ENCODE measurements at places on chromosomes 4 and X.
A peak's percentile ranks its signal among the peaks of the same experiment; 100 is the strongest.

DNA sequence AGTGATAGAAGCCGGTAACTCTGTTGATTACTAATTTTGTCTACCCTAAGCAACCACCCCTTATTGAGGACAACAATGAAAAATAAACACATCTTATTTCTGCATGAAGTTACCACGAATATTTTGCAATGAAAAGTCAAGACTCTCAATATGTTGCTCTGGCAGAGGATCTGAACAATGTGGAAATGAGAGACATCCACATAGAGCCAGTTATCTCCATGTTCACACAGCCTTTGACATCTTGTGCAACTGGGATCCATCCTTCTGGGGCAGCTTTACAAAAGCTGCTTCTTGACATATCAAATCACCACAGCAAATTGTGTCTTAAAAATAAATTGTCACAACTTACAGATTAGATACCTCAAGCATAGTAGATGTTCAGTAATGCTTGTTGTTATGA is 10.2 kb downstream of the EDNRA start:
- DNase-seq = no peak

- DNase-seq = no peak
These were observed 38.0 kb downstream of the MAGEE2 start for GRCh38 chrX:75746891-75747639.

DNA sequence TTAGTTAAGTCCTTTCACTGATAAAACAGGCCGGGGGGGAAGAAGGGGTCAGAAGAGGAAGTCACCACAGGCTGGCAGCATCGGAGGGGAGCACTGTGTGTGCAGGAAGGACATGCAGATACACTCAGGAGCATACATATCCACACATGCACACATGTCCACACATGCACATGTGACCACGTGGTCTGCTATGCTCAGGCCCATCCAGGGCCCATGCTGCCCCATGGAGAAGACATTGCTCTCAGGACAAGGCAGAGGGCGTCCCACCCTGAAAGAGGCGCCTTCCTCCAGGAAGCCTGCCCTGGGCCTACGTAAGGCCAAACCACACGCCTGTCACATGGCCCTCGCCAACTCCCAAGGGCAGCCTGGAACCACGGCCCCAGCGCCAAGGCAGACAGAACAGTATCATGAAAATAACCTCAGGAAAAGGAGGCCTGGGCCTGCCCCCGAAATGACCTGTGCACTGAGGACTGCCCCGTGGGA is 15.8 kb downstream of the WDR1 start:
- no peak for DNase-seq

DNA sequence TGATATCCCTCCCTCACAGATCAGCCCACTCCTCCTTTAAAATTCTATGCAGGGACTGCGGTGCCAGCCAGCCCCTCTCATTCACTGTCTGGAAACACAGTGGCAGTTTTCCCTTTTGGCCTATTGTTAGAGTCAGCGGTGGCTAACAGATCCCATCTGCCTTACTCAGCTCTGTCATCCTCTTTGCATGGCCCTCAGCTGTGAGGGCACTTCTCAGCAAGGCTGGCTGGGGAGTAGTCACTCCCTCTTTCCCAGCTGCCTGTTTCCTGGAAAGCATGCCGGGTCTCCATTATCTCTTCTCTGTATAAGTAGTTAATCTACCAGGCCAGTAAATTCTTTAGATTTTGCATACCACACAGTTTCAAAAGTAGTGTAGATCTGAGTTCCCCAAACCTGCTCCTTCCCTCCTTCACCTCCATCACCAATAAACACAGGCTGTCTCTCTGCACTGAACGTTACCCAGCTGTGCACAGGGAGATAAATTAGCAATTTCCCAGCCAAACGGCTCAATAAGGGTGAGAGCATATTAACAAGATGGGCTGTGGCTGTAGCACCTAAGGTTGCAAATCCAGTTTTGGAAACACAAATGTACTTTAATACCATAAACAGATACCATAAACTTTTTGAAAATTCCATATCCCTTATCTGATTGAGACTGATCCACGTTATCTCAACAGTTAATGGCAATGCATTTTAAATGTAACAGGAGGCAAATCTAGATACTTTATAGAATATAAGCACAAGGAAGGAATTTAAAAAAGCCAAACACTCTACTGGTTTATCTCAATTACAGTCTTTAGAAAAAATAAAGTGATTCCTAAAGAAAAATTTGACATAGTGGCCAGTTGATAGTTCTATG is 229.3 kb downstream of the ANKRD50 start:
- peak; percentile 80 for DNase-seq

- DNase-seq = peak; percentile 9
These were observed 155.2 kb downstream of the SMIM20 start for GRCh38 chr4:26069218-26069617.

GRCh38 chr4:37858872-37859271 is 32.0 kb upstream of the TBC1D1 start:
- DNase-seq = no peak

DNA sequence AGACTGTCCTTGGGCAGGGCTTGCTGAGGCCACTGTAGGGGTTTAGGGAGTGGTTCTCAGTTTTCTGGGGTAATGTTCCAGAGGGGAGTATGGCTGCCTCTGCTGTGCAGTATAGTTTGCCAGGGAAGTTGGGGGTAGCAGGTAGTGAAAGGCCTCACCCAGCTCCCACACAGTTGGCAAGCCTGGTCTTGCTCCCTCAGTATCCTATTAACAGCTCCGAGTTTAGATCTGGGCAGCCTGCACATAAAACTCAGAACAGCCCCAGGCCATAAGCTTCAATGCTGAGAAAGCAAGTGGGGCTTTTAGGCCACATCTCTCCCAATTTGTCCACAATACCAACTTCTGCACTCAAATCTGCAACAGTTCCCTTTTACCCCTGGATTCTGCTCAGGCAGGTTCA is 205.2 kb downstream of the GALNTL6 start:
- DNase-seq = no peak

DNA sequence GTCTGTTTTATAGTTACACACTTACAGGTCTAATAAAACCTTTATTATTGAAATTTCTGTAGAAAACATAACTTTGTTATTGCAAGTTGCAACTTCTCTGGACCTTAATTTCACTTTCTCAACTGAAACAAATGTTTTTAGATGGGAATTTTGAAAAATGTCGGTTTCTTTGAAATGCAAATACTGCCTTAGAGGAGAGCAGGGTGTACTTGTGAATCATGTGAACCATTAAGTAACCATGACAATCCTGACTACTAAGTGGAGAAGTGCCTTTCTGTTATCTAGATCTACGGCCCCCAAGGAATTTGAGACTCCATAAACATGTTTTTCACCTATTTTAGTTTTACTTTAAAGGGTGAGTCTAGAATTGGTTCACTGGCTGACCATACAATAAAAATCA is 8.5 kb upstream of the ARMCX2 start:
- no peak for DNase-seq

DNA sequence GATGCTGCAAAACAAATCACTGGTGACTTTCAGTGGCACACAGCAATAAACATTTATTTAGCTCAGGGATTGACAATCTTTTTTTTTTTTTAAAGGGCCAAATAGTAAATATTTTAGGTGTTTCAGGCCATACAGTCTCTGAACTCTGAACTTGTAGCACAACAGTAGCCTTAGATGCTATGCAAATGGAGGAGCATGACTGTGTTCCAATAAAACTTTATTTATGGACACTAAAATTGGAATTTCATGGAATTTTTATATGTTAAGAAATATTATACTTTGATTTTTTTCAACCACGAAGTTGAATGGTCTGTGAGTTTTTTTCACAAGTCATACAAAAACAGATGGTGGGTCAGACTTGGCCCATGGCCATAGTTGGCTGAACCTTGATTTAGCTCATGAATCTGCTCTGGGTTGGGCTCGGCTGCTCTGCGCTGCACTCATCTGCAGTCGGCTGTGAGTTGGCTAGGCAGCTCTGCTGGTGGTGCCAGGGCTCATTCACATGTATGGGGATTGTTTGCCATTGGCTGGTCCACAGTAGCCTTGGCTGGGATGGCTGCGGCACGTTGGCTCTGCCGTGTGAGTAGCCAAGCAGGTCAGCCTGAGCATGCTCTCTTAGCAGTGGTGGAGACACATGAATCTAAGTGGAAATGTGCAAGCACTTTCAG is 231.7 kb upstream of the PGRMC2 start:
- no peak for DNase-seq

- no peak for DNase-seq
These were observed 289.8 kb upstream of the SPOCK3 start for GRCh38 chr4:167524091-167524490.

DNA sequence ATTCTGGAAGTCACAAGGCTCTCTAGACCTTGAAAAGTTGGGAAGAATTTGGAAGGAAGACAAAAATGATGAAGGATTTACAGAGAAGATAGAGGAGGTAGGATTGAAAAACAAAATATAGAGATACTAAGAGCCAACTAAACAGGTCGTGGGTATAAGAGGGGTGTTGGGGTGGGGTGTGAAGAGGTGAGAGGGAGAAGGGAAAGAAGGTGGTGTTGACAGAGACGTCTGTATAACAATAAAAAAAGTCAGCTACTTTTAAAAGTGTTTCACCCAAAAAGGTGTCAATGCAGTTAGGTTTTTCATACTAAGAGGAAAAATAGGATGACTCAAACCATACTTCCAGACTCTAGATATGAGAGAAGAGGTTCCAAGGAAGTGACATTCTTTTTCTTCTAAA is 33.0 kb upstream of the MAP3K15 start:
- DNase-seq = no peak

DNA sequence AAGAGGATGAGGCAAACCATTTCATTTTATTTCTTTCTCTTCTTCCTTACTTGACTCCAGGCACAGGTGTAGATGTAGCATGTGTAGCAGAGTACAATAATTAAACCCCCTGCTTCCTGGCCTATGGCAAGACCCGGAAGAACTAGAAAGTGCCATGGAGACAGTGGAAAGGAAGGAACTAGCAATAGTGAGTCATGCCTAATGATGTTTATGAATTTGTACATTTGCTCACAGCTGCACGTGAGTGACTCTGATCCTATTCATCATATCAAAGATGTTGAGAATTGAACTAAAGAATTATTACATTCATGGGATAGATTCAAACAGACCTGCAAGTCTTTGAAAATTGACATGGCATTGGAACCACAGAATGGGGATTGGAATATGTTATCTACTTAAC is 2233.9 kb upstream of the TENM3 start:
- DNase-seq = no peak

GRCh38 chr4:15521442-15522039 is 51.9 kb downstream of the CC2D2A start:
- peak; percentile 62 for DNase-seq

GRCh38 chrX:153490217-153490930 is 4.4 kb upstream of the BGN start:
- no peak for DNase-seq

DNA sequence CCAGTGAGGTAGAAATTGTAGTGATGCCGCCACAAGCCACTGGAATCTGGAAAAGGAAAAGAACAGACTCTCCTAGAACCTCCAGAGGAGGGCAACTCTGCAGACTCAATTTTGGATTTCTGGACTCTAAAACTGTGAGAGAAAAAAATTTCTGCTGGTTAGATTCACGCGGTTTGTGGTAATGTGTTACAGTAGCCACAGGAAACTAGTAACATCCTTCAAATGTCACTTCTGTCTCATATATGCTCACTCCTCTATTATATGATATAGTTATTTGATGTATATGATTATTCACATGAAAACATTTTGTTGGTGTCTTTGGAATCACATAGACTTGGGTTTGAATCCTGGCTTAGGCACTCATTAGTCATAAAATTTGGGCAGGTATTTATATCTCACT is 18.8 kb downstream of the LDOC1 start:
- no peak for DNase-seq

DNA sequence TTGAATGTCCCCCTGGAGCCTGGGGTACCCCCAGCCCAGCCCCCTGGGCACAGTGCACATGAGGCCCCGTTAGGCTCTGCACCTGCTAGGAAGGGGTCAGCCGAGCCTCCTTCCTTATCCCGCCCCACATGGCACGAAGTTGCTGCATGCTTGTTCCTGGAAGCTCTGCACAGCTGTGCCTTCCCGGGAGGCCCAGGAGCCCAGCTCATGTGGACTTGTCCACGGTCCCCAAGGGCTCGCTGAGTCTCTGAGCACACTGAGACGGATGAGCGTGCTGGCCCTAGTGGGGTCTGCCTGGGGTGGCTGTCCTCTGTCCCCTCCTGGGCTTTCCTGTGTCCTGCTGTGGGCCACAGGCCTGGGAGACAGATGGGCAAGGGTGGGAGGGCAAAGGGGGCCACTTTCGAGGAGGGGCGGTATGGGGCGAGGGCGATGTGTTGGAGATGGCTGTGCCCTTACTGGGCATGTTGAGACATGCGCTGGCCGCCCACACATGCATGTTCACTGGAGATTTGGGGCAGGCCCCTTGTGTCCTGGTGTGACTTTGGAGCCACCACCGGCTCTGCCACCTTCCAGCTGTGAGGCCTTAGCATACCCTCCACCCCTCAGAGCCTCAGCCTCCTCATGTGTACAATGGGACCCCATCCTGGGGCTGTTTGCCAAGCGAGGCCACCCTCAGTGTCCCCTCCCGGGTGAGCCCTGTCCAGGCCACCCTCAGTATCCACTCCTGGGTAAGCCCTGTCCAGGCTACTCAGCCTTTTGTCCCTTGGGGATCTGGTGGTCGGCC is 237.6 kb downstream of the AFAP1 start:
- no peak for DNase-seq

DNA sequence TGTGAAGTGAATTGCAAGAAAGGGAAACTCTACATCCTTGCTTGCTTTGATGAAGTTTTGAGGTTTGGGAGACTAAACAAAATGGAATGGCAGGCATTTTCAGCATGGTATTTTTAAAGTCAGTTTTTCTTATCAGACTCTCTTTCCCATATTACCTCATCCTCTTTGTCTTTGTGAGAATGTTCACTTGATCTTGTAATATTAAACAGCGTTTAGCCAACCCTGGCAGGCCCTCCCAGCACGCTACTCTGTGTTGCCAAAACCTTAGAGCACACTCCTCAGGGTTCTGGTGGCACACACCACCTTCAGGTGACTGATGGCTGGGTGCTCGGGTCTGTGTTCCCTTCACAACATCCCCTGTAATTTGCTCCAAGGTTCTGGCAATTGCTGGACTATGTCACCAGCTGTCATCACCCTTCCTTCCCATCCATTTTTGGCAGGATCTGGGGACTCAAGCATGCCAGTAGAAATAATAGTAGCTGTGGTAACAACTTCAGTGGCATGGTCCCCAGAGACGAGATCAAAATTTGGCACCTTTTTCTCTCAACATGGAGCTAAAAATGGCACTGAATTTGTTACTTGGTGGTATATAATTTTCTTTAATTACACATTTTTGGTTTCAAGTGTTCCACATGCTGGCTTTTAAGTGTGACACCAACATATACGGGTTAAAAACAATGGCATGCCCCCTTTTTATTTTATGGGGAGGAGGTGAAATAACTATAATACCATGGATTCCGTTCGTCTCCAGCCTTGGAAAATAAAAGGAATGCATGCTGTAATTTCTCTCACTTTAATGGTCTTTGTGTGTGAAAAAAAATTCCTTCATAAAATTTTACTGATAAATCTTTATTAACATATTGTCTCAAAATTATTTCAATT is 273.1 kb downstream of the DCTD start:
- no peak for DNase-seq

- DNase-seq = no peak
These were observed 2.4 kb downstream of the NKX3-2 start for GRCh38 chr4:13541720-13542576.

- DNase-seq = peak; percentile 40
These were observed 706 bp downstream of the CHIC1 start for GRCh38 chrX:73563738-73564068.

- DNase-seq = peak; percentile 28
These were observed 41.8 kb downstream of the RPS6KA3 start for GRCh38 chrX:20224814-20225487.
